ENCODE measurements at places on chromosomes 7 and 10. TPM values are rescaled to one million over a fixed set of nuclear protein-coding genes. Genes with fewer than 3 reads are reported as not detected.

DNA sequence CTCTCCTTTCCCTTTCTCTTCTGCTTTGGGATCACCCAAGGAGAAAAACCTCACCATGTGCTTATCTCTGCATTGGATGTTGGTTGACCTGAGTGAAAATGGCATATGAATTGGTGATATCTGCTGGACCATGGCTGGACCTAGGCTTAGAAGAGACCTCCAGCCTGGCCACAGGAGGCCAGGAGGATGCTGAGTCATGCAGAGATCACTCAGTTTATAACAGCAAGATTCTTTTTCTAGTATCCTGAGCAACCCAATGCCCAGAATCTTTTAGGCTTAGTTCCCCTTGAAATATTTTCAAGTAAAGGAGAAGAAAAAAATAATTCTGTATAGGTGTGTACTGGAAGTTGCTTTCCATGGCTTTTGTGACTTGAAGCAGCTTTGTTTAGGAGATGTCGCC is 236.3 kb downstream of the KLF6 start:
- no peaks in the 10 kb centered on the region for H3K27me3 ChIP-seq
- H3K4me3 ChIP-seq, result no peak overlapping the region
- no peak for DNase-seq
- peaks cover 2% of the 10 kb centered on the region for H3K4me1 ChIP-seq
- no peaks in the 10 kb centered on the region for H3K36me3 ChIP-seq

- peak overlapping the region; percentile 28 for H3K27ac ChIP-seq
- peaks cover 19% of the 10 kb centered on the region for H3K4me1 ChIP-seq
- H3K4me3 ChIP-seq, result no peak overlapping the region
These were observed 19.5 kb upstream of the CSTF2T start for GRCh38 chr10:51718804-51719291.

- no peak for DNase-seq
- H3K4me3 ChIP-seq, result no peak overlapping the region
- H3K27me3 ChIP-seq, result no peaks in the 10 kb centered on the region
- peaks cover 5% of the 10 kb centered on the region for H3K4me1 ChIP-seq
These were observed 631.1 kb upstream of the MBL2 start for GRCh38 chr10:53403688-53404087.

GRCh38 chr7:28674359-28674782 is 262.1 kb downstream of the CREB5 start:
- H3K4me1 ChIP-seq, result peaks cover 34% of the 10 kb centered on the region
- H3K27me3 ChIP-seq, result no peaks in the 10 kb centered on the region
- no peak overlapping the region for H3K4me3 ChIP-seq
- no peaks in the 10 kb centered on the region for H3K36me3 ChIP-seq

DNA sequence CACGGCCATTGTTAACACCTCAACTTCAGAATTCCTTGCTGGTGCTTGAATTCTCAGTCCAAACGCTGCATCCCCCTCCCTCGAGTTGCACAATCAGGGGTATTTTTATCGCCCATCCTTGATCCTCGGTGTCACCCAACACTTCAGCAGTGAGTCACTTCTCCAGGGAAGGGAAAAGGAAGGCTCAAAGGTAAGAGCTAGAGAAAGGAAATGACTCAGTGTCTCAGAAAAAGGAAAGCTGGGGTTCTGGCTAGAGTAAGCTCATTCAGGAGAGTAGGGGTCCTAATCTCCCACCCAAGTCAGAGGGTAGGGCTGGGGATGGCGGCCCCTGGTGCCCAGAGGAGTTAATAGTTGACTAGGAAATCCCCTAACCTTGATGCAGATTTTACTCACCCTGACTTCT is 39.8 kb upstream of the TRIM8 start:
- H3K36me3 ChIP-seq, result peaks cover 15% of the 10 kb centered on the region
- no peaks in the 10 kb centered on the region for H3K27me3 ChIP-seq
- no peak for DNase-seq

- no peak for DNase-seq
- no peaks in the 10 kb centered on the region for H3K27me3 ChIP-seq
- no peak overlapping the region for H3K4me3 ChIP-seq
- peaks cover 24% of the 10 kb centered on the region for H3K4me1 ChIP-seq
- no peak overlapping the region for H3K27ac ChIP-seq
These were observed 113.0 kb downstream of the CYP26A1 start for GRCh38 chr10:93186653-93187052.

DNA sequence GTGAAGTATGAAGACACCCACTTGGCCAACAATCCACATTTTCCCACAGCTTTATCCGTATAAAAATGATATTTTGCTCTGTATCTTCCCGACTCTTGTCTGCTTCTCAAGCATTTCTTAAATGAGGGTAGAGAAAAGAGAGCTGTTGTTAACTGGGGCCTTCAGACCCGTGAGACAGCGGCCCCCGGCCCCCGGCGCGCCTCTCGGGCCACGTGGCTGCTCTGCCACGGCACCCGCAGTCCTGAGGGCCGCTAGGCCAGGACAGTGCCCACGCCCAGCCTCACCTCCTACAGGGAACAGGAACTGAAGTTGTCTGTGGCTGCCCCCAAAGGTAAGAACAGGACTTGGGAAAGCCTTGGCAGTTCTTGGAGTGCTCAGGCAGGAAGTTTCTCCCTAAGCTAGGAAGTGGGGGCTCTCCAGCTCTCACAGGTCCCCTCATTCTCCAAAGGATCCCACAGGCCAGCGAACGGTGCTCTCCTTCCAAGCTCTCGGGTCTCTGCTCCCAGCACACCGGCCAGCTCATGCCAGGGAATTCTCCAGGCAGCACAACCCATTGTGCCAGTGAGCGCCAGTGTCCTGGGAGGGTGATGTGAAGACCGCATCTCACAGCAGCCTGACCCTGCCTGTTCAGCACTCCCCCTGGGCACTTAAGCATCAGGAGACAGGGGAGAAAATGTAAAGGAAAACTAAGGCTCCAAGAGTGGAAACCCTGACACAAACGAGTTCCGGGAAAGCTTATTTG is 230.3 kb upstream of the PFKP start:
- peaks cover 6% of the 10 kb centered on the region for H3K4me1 ChIP-seq
- peaks cover 49% of the 10 kb centered on the region for H3K27me3 ChIP-seq
- H3K4me3 ChIP-seq, result no peak overlapping the region

DNA sequence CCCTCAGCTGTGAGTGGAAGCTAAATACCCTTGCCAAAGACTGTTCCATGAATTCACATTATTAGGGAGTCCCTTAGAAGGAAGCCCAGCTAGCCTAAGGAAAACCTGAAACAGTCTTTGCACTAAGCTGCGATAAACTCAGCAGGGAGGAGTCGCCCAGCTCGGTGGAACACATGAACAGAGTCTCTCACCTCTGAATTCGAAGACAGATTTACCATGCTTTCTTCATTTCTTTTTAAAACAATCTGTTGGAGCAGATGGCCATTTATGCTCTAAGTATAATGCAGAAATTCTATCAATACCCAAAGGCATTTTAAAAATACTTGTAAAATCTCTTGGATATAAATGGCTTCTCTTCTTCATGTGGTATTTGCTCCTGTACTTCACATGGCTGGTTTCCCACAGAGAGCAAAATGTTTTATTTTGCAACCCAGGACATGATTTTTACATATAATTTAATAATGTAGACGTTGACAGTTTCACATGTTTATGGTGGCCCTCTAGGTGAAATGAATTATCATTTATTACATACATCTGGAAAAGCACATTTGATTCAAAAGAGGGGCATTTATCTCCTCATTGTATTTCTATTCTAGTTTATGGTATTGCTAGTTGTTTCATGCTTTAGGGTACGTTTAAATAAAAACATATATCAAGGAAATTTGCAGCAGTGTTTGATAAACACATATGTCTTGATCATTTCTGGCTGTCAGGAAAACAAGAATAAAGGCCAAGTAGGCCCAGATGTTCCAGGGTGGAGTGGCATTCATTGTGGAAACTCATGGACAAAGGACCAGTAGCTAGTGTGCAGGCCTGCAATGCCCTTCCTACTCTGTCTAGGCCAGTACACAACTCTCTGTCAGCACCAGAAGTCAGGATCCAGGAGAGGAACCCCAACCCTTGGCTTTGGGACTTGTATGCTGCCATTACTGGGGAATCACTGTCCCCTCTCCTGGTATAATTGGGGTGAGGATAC is 52.2 kb downstream of the LRGUK start:
- no peaks in the 10 kb centered on the region for H3K4me1 ChIP-seq
- DNase-seq, result no peak
- H3K36me3 ChIP-seq, result no peaks in the 10 kb centered on the region
- no peak overlapping the region for H3K27ac ChIP-seq
- peaks cover 2% of the 10 kb centered on the region for H3K27me3 ChIP-seq
- no peak overlapping the region for H3K4me3 ChIP-seq

DNA sequence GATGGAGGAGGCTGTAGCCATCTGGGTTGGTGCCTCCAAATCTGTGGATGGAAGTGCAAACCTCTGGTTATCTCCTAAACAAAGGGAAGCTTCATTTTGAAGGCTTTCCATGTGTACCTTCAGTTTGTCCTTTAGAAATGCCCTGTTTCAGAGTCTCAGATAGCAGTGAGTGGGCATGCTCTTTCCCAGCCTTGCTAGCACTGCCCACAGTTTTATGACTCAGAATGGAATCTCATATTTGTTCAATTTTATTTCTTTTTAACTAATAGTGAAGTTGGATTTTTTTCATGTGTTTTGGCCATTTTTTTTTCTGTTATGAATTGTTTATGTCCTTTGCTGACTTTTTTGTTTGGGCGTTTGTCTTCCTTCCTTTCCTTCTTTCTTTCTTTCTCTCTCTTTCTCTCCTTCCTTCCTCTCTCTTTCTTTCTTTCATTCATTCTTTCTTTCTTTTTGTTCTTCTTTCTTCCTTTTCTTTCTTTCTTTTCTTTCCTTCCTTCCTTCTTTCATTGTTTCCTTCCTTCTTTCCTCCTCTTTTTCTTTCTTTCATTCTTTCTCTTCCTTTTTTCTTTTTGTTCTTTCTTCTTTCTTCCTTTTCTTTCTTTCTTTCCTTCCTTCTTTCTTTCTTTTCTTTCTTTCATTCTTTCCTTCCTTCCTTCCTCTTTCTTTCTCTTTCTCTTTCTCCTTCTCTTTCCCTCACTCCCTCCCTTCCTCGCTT is 25.6 kb downstream of the PRF1 start:
- DNase-seq, result no peak
- H3K27me3 ChIP-seq, result no peaks in the 10 kb centered on the region
- no peaks in the 10 kb centered on the region for H3K36me3 ChIP-seq
- H3K4me3 ChIP-seq, result no peak overlapping the region

GRCh38 chr7:42722716-42723115 is 189.2 kb downstream of the C7orf25 start:
- H3K36me3 ChIP-seq, result no peaks in the 10 kb centered on the region
- peaks cover 5% of the 10 kb centered on the region for H3K4me1 ChIP-seq
- DNase-seq, result no peak
- no peaks in the 10 kb centered on the region for H3K27me3 ChIP-seq
- H3K4me3 ChIP-seq, result no peak overlapping the region

- H3K4me1 ChIP-seq, result peaks cover 23% of the 10 kb centered on the region
- no peak overlapping the region for H3K4me3 ChIP-seq
- H3K36me3 ChIP-seq, result no peaks in the 10 kb centered on the region
- DNase-seq, result no peak
- H3K27ac ChIP-seq, result peak overlapping the region; percentile 71
These were observed 98.6 kb upstream of the BTBD16 start for GRCh38 chr10:122172361-122173008.

DNA sequence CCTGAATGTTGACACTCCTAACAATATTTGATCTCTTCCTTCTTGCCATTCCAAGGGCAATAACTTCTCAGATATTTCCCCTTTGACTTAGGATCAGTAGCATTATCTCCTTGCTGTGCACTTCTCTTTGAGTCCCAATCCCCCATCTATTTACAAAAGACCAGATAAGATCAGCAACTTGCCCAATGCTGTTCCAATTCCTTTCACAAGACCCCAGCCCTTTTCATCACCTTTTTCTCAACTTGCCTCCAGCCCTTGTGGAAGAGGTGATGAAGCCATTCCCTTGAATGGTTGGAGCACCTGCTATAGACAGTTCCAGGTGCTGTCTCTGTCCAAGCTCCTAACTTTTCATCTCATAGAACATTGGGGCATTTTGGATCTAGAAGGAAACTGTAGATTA is 51.1 kb upstream of the ARID5B start:
- H3K36me3 ChIP-seq, result no peaks in the 10 kb centered on the region
- H3K4me3 ChIP-seq, result no peak overlapping the region
- H3K27me3 ChIP-seq, result no peaks in the 10 kb centered on the region
- DNase-seq, result no peak

- DNase-seq, result peak; percentile 20
- peaks cover 6% of the 10 kb centered on the region for H3K4me1 ChIP-seq
- H3K4me3 ChIP-seq, result no peak overlapping the region
- H3K27me3 ChIP-seq, result no peaks in the 10 kb centered on the region
These were observed 102.1 kb downstream of the FOXL3 start for GRCh38 chr7:391961-392524.

DNA sequence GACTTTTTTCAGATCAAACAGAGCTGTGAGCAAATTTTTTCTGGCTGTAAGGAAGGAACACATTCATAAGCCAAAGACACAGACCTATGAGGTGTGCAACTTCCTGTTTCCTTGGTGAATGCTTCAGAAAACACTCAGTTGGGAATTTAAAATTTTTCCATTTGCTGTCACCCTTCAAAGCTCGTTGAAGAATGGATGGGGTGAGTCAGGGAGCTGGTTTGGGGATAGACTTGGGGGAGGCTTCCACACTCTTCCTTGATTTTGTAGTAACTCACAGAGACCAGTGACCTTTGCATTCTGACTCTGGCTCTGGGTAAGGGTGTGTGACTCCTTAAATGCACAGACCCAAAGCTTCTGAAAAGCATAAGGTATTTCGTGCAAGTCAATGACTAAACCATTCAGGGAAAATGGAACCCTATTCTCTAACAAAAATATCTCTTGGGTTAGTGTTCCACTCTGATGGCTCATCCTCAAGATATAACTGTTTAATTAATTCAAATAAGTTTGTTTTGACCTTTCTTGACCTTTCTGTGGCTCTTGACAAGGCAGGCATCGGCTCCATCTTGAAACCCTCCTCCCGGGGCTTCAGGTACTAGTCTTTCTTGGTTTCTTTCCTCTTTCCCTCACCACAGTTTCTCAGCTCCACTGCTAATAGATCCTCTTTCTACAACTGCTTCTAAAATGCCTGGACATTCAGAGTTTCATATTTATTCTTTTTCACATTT is 227.8 kb upstream of the INHBA start:
- H3K36me3 ChIP-seq, result no peaks in the 10 kb centered on the region
- no peaks in the 10 kb centered on the region for H3K27me3 ChIP-seq
- H3K27ac ChIP-seq, result no peak overlapping the region
- no peak overlapping the region for H3K4me3 ChIP-seq
- no peaks in the 10 kb centered on the region for H3K4me1 ChIP-seq

DNA sequence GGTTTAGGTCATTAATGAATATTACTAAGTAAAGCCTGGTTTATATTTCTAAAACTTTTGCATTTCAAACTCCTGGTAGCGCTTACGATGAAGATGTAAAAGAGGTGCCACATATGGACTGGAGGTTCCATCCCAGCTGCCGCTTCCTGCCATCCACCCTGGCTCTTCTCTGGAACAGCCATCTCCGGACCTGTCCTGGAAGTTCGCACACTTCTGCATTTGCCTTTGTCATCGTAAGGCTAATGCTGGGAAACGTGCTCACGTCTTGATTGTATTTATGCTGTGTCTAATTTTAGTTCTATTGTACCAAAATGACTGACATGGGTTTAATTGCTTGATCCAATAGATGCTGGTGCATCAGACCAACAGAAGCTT is 103.1 kb downstream of the HIPK2 start:
- DNase-seq, result no peak
- H3K4me3 ChIP-seq, result no peak overlapping the region
- peaks cover 9% of the 10 kb centered on the region for H3K4me1 ChIP-seq

The IQCE gene
- 26.6 TPM for total RNA-seq

The DCLRE1A gene
- 6.4 TPM for total RNA-seq

The CACNA2D1 gene
- total RNA-seq, result 14.7 TPM

The HABP2 gene
- total RNA-seq, result not detected

The KCNIP2 gene
- total RNA-seq, result 6.8 TPM

All from mesothelial cell of epicardium (in vitro differentiated cells).